GM04503 (cell line): ENCODE measurements at places on chromosomes 16 and 17.

GRCh38 chr16:48113471-48113870 is 42.3 kb downstream of the ABCC12 start:
- no peak for DNase-seq

GRCh38 chr16:89375686-89376085 is 114.7 kb downstream of the ANKRD11 start:
- no peak for DNase-seq

DNA sequence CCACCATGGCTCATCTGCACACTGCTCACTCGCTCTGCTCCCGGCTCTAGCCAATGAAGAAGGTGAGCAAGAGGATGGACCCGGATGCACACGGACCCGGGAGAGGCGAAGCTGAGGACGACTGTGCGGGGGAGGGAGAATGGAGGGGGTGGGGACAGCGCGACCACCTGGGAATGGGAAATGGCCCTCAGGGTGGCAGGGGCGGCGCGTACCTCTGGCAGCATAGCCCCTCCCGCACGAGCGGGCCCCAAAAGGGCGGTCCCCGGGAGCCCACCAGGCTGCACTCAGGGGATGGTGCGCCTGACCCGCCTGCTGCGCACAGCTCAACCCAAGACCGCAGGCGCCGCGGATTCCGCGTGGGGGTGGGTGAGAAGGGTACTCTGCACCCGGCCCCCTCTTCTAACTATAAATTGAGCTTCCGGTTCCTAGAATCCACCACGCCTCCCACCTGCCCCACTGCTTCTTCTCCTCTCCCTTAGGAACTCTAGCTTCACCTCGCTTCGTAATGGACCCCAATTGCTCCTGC is 6.1 kb downstream of the MT1H start:
- no peak for DNase-seq

GRCh38 chr16:78748220-78748929 is 648.9 kb downstream of the WWOX start:
- no peak for DNase-seq

DNA sequence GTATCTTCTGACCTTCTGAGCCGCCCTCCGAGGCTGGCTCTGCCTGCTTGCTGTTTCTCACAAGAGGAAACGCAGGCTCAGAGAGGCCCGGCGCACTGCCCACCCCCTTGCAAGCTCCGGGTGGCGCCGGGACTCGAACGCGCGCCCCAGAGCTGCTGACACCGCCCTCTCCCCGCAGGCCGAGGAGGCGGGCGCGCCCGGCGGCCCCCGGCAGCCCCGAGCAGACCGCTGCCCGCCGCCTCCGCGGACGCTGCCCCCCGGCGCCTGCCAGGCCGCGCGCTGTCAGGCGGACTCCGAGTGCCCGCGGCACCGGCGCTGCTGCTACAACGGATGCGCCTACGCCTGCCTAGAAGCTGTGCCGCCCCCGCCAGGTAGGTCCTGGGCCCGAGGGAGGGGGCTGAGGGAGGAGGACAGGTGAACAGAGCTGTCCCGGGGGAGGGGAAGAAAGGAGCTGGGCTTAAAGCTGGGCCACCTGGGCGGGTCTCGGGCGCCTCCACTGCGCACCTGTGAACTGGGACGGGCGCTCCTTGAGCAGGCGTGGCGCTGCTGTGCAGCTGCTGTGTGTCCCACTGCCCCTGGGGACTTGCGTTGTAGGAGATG is 18.2 kb downstream of the WFDC1 start:
- DNase-seq, result no peak

GRCh38 chr17:66522591-66523272 is 220.3 kb downstream of the PRKCA start:
- no peak for DNase-seq

DNA sequence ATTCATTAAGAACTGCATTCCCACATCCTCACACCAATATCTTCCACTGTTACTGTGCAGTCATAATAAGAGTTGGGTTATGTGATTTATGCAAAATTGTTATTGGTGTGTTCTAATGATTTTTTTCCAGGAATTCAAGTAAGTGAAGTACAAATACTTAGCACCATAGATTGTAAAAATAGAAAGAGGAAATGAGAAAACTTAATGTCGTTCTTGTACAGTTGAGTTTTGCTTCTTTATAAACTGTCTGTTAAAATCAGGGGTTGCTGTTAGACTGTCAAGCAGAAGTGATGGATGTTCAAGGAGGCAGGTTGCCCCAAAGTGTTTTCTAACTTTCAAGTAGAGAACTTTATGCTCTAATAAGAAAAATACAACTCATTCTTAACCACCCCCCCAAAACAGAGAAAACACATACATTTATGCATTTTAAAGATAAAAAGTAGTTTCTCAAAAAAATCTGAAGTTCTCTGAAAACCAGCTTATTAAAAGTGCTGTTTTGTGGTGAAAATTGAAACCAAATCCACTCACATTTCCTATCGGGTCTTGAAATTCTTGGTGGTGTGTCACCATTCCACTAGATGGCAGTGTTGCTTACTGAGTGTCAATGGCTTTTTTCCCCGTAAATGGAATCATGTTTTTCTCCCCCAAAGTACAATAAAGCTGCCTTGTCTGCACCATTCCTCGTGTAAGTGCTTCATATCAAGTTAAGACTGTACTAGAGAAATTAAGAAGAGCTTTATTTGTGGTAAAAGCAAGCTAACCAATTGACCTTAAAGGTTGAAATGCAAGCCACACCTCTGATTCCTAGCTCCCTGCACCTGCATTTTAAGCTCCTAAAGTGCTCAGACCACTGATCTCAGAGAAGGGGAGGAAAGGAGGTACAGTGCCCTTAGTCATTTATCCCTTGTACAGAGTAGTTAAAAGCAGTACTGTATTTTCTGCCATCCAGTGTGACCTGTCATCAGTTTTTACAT is 4.7 kb upstream of the IGSF6 start:
- no peak for DNase-seq

- DNase-seq, result no peak
These were observed 18.1 kb upstream of the NPTX1 start for GRCh38 chr17:80494547-80494946.

DNA sequence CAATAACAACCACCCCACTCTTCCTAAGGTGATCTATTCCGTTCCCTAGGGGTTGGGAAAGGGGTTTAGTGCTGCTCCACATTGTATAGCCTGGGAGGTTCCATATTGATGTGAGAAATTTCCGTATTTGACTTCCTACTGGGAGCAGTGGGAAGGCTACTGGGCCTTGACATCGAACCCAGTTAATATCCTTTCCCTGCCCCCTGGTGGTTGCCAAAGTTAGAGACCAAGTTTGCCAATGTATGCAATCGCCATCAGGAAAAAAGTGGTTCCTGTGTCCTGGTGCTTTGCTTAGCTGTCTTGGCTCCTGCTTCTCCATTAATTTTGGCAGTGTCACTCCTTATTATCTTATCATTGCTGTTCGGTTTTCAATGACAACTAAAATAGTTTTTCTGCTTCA is 914.9 kb downstream of the KCNJ2 start:
- no peak for DNase-seq

DNA sequence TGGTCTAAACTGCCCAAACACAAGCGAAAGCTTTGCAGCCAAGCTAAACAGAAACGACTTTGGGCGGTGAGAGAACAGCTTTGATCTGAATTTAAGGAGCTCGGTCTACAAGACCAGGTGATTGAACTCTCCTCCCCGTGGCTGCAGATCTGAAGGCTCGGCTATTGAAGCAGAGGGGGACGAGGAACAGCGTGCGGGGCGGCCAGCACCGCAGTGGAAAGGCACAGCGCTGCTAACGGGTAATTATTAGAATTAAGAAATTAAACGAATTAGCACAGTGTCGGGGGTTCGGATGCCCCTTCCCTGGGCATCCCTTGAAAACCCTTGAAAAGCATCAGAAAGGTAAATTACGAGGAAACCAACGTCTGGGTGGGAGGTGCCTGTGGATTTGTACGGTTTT is 431 bp downstream of the TEKT3 start:
- no peak for DNase-seq

DNA sequence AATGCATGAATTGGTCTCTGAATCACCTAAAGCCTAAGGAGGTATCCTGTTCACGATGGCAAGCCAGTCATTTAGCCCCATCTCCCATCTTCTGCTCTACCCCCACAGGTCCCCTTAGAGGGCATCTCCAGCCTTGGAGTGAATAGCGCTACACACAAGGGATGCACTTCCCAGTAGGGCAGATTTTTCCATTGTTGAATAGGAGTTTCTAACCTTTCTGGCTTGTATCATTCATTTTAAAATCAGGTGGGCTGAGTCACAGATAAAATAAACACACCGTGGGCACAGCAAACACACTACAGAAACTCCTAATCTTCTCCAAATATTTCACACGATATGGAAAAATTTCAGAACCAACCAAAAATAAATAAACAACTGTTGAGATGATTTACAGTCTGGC is 201.2 kb upstream of the NOG start:
- no peak for DNase-seq

- no peak for DNase-seq
These were observed 27.8 kb downstream of the COPRS start for GRCh38 chr17:31830971-31831858.

- no peak for DNase-seq
These were observed 87.4 kb downstream of the RAP1GAP2 start for GRCh38 chr17:2883544-2884213.
